ENCODE measurements at places on chromosomes 5 and 9.

DNA sequence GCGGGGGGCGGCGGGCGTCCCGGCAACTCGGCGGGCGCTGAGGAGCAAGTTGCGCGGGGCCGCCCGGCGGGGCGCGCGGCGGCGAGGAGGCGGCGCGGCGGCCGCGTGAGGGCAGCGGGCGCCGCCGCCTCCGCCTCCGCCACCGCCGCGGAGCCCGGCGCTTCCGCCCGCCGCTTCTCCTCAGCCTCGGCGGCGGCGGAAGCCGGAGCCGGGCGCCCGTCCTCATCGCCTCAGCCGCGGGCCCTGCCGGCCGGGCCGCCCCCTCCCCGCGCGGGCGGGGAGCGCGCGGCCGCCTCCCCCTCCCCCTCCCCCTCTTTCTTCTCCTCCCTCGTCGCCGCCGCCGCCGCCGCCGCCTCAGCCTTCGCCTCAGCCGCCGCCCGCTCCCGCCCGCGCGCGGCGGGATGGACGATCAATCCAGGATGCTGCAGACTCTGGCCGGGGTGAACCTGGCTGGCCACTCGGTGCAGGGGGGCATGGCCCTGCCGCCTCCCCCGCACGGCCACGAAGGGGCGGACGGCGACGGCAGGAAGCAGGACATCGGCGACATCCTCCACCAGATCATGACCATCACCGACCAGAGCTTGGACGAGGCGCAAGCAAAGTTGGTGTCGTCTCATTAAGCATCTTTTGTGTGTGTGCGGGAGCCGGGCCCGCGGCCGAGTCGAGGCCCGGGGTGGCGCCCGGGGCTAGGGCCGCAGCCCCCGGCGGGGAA lies at the start of gene PBX3:
TSS of gene PBX3 (plus strand) at position 321 of the 712 bp plus-strand sequence.
- DNase-seq, result peak; percentile 27

DNA sequence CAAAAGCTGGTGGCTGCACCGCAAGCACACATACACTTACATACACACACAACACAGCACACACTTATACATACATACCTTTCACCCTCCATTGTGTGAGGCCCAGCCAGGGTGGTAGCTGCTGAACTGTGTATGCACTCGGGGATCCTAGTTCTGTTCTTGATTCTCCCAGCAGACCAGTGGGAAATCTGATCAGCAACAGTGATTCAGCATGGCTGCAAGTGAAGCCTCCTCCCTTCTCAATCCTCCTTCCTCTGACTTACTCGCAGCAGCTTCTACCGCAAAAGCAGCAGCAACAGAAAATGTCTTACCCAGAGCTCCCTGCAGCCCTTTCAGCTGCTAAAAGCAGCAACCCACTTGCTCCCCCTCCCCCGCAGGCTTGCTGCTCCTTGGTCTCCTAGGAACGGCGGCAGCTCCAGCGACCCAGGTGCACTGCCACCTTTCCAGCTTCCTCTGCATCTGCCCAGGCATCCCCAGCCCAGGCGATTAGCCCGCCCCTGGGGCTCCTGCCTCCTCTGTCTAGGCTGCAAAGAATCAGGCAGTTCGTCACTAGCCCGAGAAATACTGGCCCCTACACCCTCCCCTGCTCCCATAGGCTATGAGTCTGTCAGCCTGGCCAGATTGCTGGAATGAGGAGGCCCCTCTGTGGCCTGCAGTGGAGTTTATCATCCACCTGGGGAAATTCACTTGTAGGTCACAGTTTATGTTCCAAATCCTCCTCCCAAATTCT lies at the start of gene KLHL3:
TSS of gene KLHL3 (minus strand) at position 535 of the 730 bp plus-strand sequence. CDS start at position 92, 443 bp downstream.
- DNase-seq, result no peak

GRCh38 chr5:1725641-1726468 lies 73.8 kb downstream of the MRPL36 start:
- DNase-seq, result no peak

DNA sequence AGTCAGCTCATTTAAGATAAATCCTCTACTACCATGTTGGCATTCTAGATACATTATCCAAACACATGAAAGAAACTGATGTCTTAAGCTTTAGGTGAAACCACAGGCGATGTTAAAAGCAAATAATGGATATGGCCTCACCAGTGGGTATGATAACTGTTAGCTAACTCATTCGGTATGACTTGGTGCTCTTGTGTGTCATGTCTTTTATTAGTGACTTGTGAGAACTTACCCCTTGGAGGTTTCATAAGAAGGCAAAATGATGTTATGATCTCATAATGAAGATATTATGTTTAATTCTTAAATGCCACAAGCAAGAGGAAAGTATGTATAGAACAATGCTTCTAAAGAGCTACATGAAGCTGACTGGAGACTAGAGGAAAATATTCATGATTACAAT lies 1227.0 kb downstream of the EFNA5 start:
- no peak for DNase-seq

GRCh38 chr5:125012727-125013451 lies 266.4 kb upstream of the ZNF608 start:
- no peak for DNase-seq

DNA sequence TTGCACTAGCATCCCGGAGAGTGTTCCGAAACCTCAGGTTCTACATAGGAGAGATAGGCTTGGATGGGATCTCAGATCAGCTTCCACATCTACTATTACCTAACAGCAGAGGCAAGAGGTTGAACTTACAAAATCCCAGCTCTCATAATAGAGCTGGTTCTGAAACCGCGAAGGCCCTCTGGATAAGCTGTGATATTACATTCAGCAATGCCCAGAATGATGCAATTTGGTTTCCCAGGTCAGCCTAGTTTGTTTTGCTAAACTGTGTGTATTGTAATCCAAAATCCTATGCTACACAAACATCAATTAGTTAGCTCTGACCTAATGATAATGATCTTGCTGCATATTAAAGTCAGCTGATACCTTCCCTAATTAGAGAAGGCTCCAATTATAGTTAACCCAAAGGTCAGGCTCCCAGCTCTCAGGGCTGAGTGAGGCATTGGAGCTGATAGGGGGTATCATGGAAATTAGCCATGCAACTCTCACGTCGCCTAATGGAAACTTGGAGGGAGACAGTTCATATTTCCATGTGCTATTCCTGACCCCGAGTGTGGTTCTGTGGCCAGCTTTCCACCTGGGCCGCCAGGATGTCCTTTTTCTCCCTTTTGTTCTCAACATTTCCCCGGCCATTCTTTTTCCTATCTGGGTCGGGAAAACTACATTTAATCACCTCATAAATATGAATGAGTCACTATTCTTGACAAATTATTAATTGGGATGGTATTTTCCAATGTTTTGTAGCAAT lies 278.4 kb upstream of the IRX1 start:
- no peak for DNase-seq

- no peak for DNase-seq
These were observed 586.2 kb upstream of the ADAMTS16 start for GRCh38 chr5:4553978-4554377.

- DNase-seq, result no peak
These were observed 75.7 kb downstream of the LHX2 start for GRCh38 chr9:124087226-124087625.

- DNase-seq, result no peak
These were observed 16.6 kb upstream of the CCDC112 start for GRCh38 chr5:115313052-115313451.

GRCh38 chr9:12771891-12772290 lies 2.9 kb upstream of the LURAP1L start:
- no peak for DNase-seq

GRCh38 chr5:133605323-133605722 lies 7.0 kb downstream of the FSTL4 start:
- DNase-seq, result no peak

GRCh38 chr5:81852291-81853029 lies 101.6 kb upstream of the SSBP2 start:
- no peak for DNase-seq

- DNase-seq, result no peak
These were observed 463.5 kb upstream of the RGMB start for GRCh38 chr5:98309785-98310598.

GRCh38 chr5:36629729-36630128 lies 23.3 kb downstream of the SLC1A3 start:
- no peak for DNase-seq

- no peak for DNase-seq
These were observed 184.7 kb downstream of the AOPEP start for GRCh38 chr9:94911211-94911610.

DNA sequence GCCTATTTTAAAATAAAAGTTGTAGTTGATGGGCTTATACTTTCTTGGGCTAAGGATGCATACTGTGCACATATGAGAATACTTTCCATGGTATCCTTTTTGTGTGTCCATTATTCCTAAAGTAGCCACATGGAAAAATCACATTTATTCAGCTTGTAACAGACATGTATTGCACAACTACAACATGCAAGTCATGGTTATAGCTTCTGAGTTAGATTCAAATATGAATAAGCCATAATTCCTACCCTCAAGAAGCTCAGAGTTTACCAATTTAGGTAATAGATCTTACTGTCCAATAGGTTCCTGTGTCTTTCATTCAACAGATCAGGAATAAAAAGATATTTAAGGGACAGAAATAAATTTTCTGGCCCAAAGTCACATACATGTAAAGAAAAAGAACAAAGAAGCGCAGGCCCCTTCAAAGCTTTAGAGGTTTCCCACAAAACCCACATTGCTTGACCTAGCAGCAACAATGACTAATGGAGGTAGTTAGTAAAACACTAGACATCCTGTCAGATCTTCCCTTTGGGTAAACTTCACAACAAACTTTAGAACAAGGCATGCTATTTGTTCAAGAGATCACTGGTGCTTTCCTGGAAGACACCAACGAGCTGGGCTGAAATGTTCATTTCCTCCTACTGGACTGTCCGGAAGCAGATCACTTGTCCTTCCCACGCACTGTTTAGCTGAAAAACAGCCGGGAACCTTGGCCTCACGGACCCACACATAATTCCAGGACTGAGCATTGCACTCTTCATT lies 78.4 kb upstream of the ITGA1 start:
- DNase-seq, result no peak

DNA sequence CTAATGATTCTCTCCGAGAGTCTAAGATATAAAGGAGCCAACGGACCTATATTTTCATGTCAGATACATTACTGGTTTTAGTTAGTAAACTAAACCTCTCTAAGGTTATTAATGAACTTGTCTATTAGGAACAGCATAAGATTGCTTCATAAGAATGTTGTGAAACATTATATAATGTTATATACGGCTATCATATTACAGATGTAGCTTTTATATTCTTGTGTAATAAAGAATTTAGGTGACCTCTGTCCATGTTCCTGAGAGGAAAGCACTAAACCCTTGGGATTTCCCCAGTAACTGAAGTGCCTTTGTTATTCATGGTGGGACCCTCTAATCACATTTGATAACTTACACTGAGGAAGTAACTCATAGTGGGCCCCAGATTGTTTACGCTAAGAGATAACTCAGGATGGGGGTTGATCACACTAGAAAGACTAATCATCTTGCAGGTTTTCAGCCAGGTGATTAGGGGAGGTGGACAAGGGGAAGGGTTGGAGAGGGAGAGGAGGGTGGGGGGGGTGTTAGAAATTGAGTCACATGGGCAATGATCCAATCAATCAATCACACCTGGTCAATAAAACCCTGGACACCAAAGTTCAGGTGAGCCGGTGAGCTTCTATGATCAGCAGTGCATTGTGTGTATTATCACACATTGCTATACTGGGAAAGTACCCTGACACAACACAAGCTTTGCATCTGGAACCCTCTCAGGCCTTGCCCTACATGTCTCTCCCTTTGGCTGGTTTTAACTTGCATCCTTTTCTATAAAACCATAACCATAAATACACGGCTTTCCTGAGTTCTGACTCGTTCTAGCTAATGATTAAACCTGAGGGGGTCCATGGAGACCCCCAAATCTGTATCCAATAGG lies 25.8 kb downstream of the ECPAS start:
- DNase-seq, result no peak

GRCh38 chr5:62268792-62269191 lies 37.2 kb upstream of the KIF2A start:
- DNase-seq, result no peak

- no peak for DNase-seq
These were observed 717.9 kb upstream of the WWC1 start for GRCh38 chr5:167573370-167574127.

GRCh38 chr5:178252258-178252657 lies 19.7 kb upstream of the PHYKPL start:
- no peak for DNase-seq

DNA sequence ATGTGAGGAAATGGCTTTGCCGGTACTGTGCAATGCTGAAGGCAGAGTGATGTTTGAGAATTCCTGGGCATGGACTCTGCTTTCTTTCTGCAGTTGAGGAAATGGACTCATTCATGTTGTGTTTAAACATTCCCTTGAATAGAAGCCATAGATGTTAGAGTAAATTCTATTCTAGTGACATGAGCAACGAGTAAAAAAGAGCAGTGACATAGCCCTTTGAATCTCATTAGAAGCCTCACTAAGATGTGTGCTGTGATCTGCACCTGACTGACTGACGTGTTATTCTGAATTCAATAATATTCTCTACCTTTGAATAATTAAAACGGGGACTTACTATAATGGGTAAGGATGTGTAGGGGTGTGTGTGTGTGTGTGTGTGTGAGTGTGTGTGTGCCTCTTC lies 113.7 kb upstream of the KLF4 start:
- DNase-seq, result no peak

- no peak for DNase-seq
These were observed 15.9 kb upstream of the SYNPO start for GRCh38 chr5:150624334-150625163.

DNA sequence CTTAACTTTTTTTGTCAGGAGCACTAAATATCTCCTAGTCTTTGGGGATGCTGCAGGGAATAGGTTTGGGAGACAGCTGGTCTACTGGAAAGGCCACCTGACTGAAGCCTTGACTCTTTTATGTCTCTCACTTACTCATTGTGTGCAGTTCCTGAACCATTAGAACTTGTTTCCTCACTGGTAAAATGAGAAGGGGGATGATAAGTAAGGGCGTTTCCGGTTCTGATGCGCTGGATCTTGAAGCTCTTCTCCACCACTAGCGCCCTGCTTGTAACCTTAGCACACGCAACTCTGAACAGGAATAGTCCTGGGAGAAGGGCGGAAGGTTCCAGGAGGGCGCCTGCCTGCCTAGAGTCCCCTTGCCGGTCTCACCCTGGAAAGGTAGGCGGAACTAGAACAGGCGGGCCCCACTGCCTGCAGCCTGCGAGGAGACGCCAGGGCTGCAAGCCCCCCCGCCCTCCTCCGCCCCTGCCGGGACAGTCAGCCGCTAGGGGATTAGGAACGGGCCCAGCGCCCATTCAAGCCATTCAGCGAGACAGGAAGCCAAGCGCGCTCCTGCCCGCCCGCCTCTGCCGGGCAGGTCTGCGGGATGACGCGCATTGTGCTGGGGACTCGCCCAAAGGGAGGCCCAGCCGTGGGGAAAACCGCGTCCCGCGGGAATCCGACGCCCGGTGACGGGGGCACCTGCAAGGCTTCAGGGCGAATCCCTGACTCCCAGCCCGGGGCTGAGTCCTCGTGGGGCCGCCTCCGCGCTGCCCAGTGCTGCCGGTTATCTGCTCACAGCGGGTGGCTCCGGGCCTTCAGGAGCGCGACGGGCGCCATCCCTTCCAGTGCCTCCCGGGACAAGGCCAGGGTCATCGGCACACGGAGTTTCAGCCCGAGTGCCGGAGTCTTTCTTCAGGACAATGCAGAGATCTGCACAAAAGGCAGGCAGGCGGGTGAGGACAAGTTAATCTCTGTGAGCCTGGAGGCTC lies 44.0 kb upstream of the XPA start:
- no peak for DNase-seq

Measured in stimulated activated CD8-positive, alpha-beta memory T cell treated with anti-CD3 and anti-CD28 coated beads, Interleukin-4, amount 100 ng/mL, for 4 hours (primary cell).